Spleen (tissue), 13 donors: ENCODE measurements at places on chromosomes 6 and 20. TPM values are rescaled to one million over a fixed set of nuclear protein-coding genes. Genes with fewer than 3 reads are reported as not detected.

CALHM5 gene
- 0.24 TPM for polyA plus RNA-seq

C20orf141 gene
- polyA plus RNA-seq, result not detected

TAGAP gene
- 15.7 TPM for polyA plus RNA-seq

CLIC5 gene
- 10.6 TPM for polyA plus RNA-seq

MLIP gene
- 0.10 TPM for polyA plus RNA-seq

IPCEF1 gene
- 1.4 TPM for polyA plus RNA-seq

SYNJ2 gene
- 2.6 TPM for polyA plus RNA-seq

C4B gene
- polyA plus RNA-seq, result 63.1 TPM

PRICKLE4 gene
- 0.41 TPM for polyA plus RNA-seq

ESR1 gene
- polyA plus RNA-seq, result 0.50 TPM

BEND3 gene
- 0.64 TPM for polyA plus RNA-seq

- DNase-seq, result no peak
Observed at GRCh38 chr6:39493174-39493573, 170.7 kb upstream of the KCNK16 start.

DNA sequence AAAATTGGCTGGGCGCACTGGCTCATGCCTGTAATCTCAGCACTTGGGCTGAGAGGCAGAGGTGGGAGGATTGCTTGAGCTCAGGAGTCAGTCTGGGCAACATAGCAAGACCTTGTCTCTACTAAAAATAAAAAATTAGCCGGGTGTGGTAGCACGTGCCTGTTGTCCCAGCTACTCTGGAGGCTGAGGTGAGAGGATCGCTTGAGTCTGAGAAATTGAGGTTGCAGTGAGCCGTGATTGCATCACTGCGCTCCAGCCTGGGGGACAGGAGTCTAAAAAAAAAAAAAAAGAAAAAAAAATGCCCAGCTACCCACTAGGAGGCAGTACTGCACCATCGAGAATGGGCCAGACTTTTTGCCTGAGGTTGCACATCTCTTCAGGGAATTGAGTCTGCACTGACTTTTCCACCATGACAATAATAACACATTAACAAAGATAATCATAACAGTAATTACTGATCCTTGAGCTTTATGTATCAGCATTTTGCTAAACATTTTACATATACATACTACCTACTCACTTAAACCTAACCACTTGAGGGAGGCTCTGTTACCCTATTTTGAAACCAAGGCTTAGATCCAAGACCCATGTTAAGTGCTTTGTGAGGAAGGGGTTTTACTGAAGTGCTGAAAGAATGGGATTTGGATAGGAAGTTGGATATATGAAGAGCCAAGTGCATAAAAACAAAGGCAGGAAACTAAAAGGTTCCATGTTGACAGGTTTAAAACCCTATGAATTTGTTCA is 21.0 kb downstream of the SRSF3 start:
- no peak for DNase-seq

- DNase-seq, result no peak
Observed at GRCh38 chr6:77173472-77174074, 289.7 kb downstream of the HTR1B start.

DNA sequence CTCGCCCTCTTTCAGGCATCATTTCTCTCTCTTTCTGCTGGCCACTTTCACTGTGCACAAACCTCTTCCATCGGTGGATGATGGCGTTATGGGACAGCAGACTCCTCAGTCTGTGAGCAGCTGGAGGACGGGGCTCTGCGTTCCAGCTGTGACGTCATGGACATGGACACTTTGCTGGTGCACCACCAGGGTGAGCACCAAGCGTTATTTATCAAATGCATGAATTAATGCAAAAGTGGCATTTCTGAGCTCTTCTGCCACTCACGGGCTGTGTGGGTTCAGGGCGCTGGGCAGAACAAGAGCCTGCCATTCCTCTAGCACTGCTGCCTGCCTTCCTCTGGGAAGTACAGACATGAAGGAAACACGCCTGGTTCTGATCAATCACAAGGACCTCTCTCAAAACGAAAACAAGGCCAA is 82.9 kb upstream of the MPC1 start:
- no peak for DNase-seq

DNA sequence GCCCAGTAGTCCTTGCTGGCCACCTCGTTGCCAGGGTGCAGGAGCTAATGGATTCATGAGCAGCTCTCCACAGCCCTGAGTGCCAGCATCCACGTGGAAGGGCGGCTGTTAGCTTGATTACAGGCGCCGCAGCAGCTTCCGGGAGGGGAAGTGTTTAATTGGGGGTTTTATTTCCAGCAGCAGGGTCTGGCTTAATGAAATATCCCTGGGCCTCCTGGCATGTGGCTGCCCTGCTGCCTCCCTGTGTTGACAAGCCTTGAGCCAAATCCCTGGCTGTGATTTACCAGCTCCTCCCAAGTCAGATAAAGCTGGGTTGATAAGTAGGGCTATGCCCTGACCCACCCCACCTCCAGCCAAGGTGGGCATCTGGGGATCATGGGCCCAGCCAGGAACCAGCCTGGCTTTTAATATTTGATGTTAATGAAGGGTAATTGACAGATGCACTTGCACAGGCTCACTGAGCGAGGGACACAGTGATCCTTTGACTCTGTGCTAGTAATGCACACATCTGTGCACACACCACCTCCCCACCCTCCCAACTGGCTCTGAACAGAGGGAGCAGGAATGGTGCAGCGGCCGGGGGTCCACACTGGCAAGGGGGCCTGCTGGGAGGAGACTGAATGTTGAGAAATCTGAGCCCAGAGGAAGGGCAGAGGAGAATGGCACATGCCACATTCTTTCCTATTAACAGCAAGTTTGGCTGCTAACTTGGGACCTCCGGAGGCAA is 13.6 kb downstream of the GLP1R start:
- DNase-seq, result no peak

GRCh38 chr6:155916846-155917624 is 461.4 kb upstream of the NOX3 start:
- DNase-seq, result no peak

DNA sequence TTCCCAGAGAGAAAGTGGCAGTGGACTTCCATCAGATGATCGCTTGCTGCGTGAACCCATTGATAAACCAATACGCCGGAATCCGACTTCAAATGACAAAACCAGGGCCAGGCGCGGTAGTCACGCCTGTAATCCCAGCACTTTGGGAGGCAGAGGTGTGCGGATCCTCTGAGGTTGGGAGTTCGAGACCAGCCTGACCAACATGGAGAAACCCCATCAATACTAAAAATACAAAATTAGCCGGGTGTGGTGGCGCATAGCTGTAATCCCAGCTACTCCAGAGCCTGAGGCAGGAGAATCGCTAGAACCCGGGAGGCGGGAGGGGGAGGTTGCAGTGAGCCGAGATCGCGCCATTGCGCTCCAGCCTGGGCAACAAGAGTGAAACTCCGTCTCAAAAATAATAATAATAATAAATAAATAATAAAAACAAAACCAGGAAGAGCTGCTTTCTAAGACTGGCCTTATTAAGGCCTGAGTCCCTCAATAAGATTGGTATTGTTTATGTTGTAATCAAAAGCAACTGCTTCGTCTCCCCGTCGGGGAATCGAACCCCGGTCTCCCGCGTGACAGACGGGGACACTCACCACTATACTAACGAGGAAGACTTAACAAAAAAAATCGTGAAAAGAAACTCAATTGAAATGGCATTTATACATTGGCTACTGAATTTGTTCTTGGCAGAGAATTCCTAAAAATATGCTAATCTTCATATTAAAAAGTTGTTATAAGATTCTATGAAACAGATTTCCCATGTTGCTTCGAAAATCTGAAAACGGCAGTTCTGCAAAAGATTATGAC is 110.2 kb upstream of the ZNF184 start:
- no peak for DNase-seq

GRCh38 chr20:54105653-54106052 is 35.3 kb upstream of the BCAS1 start:
- DNase-seq, result no peak

- no peak for DNase-seq
Observed at GRCh38 chr6:79544299-79544927, 7.2 kb upstream of the LCA5 start.

DNA sequence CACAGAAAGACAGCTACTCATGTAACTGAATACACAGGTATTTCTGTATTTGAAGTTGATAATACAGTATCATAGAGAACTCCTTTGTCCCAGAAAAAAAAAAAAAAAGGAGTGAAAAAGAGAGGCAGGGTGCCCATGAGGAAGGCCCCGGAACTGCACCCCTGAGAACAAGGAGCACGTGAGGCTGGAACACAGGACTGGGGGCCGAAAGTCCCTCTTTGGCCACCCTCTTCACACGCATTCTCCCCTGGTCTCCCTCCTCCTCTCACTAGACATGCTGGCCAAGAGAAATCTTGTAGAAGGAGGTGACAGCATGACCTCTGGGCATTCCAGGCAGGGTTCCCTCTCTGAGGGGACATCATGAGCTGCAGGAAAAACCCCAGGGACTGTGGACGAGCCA is 62.7 kb upstream of the TRAF3IP2 start:
- no peak for DNase-seq

GRCh38 chr6:143097224-143097795 is 36.6 kb downstream of the AIG1 start:
- no peak for DNase-seq

GRCh38 chr6:82410151-82410648 is 46.6 kb downstream of the TPBG start:
- DNase-seq, result no peak

DNA sequence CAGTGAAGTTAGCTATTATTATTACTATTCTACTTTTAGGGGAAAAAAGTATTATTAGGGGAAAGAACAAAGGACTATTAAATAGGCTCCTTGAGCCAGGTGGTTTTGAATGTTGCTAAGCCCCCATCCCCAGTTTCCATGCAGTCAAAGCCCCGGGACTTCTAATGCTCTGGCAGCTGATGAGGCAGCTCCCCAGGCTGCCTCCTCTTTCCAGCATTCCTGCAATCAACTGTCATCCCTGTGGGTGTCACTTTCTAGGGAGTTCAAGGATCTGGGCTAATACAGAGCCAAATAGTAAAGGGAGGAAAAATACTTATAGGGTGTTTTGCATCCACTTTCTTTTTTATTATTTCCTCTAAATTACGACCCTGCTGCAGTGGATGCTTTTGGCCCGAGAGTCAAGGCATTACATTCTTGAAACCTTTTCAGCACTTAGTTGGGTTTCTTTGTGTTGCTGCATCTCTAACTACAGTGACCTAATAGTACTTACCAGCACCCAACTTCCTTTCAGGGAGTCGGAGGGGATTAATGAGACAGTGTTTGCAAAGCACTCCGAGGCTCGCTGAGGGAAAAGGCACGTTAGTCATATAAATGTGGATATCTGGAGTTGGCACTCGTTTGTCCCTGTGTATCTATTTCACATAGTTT is 303.9 kb upstream of the MAP3K7 start:
- no peak for DNase-seq

GRCh38 chr20:64069614-64070243 is 6.7 kb downstream of the TCEA2 start:
- DNase-seq, result peak; percentile 85

DNA sequence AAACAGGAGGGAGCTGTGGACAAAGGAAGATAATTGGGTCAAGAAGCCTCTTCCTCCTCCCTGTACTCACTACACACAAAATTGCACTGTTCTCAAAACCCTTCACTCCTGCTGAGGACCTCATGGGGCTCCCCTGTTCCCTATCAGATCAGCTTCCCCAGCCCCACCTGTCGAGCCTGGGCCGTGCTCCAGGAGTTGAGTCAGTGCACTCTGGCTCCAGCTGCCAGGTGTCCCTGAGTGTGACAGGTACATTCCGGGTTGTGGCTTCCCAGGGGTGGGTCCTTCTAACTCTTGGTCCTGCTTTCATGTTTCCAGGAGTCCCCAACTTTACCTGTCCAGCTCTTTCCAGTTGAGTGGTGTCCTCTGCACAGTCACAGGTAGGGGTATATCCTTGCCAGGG is 8.4 kb downstream of the RAB5IF start:
- no peak for DNase-seq

DNA sequence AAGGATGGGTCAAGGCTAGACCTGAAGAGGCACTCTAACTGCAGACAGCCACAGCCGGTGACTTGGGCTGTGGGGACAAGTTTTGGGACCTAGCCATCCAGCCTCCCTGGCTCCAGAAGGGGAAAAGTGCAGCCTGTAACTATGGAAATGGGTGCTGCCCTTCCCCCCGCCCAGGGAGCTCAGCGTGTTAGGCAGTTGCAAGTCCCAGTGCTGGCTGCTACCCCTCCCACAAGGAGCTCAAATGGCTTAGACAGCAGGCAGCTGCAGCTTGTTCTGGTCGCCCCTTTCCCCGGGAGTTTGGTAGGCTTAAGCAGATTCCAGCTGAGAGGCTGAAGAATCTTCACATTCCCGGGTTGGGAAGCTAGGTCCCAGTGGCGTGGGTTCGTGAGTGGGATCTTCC is 162.6 kb downstream of the FAM83B start:
- DNase-seq, result no peak

DNA sequence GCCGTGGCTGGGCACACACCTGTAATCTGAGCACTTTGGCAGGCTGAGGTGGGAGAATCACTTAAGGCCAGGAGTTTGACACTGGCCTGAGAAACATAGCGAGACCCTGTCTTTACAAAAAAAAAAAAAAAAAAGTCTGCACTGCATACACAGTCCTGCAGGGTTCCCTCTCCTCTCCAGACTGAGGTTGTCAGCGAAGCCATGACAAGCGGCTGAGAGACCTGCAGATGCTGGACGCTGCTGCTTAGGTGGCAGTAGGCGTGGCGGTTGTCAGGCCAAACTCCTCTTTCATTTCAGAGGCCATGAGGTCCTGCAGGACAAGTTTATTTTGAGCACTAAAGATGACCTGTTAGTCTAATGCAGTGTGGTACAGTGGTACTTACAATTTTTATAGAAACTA is 86.5 kb downstream of the FAM120B start:
- no peak for DNase-seq

DNA sequence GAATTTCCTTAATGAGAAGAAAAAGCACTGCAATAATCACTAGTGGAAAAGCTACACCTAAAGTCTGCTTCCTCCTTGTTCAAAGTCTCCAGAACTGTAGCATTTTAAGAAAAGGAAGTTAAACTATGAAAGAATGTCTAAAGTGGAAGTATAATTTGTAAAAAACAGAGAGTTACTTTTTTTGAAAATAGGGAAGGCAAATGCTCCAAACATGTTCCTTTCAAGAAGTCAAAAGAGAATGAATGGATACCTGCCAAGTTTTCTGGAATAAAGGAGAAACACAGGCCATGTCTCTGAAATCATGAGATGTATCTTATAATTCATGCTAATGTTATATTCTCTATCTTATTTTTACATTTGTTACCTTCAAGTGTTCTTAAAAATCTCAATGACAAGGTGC is 60.7 kb upstream of the ADGRG6 start:
- DNase-seq, result no peak
